ENCODE measurements at places on chromosomes 2 and 18. TPM values are rescaled to one million over a fixed set of nuclear protein-coding genes. Genes with fewer than 3 reads are reported as not detected.
A peak's percentile ranks its signal among the peaks of the same experiment; 100 is the strongest.

GRCh38 chr2:37083873-37084794 is at the start of the genes GPATCH11 and HEATR5B:
TSS of gene GPATCH11 (plus strand) at chr2:37084518. CDS start at chr2:37088382, 3,864 bp downstream.
TSS of gene HEATR5B (minus strand) at chr2:37084372. CDS start at chr2:37083414, 958 bp downstream.
- no peak within 1 kb of the TSS for H3K27ac ChIP-seq
- peak; percentile 93 for DNase-seq
- H3K4me3 ChIP-seq = no peak within 1 kb of the TSS
- H3K4me1 ChIP-seq = peaks cover 42% of the 10 kb centered on the region

- no peaks in the 10 kb centered on the region for H3K36me3 ChIP-seq
- DNase-seq = no peak
- H3K27me3 ChIP-seq = peaks cover 11% of the 10 kb centered on the region
- no peak overlapping the region for H3K4me3 ChIP-seq
Measured at GRCh38 chr2:128449226-128450061, 130.8 kb upstream of the HS6ST1 start.

GRCh38 chr2:9003616-9004337 is at the start of gene MBOAT2:
TSS of gene MBOAT2 (minus strand) at chr2:9003684. CDS start at chr2:9003614, 70 bp downstream.
- peaks cover 9% of the 10 kb centered on the region for H3K4me1 ChIP-seq
- peak within 1 kb of the TSS; percentile 71 for H3K4me3 ChIP-seq
- H3K27me3 ChIP-seq = peaks cover 16% of the 10 kb centered on the region
- H3K36me3 ChIP-seq = peaks cover 3% of the 10 kb centered on the region
- DNase-seq = peak; percentile 78
- no peak within 1 kb of the TSS for H3K27ac ChIP-seq

GRCh38 chr2:236744716-236745115 is 175.1 kb downstream of the ACKR3 start:
- peaks cover 4% of the 10 kb centered on the region for H3K27me3 ChIP-seq
- H3K27ac ChIP-seq = no peak overlapping the region
- H3K4me1 ChIP-seq = no peaks in the 10 kb centered on the region
- no peak for DNase-seq

DNA sequence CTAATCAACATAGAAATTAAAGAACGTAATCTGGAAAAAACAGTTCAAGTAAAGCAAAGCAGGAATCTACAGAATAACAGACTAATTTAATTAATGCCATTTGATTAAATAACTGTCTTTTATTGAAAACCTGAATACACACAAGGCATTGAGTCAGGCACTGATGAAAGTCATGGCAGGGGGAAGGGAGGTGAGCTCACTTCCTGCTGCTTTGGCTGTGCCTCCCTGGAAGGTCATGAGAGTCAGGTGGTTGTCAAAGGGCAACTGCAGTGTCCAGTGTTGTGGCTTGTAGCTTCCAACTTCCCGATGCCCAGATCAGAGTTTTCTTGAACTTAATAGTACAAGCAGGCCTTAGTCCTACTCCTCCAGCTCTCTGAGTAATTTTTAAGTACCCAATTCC is 180.9 kb downstream of the PID1 start:
- H3K27ac ChIP-seq = no peak overlapping the region
- H3K36me3 ChIP-seq = no peaks in the 10 kb centered on the region
- no peaks in the 10 kb centered on the region for H3K27me3 ChIP-seq

DNA sequence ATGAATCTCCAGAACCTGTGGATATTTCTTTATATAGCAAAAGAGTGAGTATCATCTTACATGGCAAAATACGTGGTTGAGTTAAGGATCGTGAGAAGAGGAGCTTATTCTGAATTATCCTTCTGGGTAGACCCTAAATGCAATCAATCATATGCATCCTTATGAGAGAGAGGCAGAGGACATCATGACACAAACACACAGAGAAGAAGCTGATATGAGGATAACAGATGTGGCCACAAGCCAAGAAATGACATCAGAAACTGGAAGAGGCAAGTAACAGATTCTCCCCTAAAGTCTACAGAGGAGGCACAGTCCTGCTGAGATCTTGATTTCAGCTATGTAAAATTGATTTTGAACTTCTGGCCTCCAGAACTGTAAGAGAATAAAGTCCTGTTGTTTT is 730.2 kb upstream of the ZNF804A start:
- H3K27ac ChIP-seq = no peak overlapping the region
- no peaks in the 10 kb centered on the region for H3K36me3 ChIP-seq
- DNase-seq = no peak
- H3K4me1 ChIP-seq = no peaks in the 10 kb centered on the region
- H3K4me3 ChIP-seq = no peak overlapping the region

- H3K27me3 ChIP-seq = no peaks in the 10 kb centered on the region
- H3K4me1 ChIP-seq = peaks cover 77% of the 10 kb centered on the region
- peak overlapping the region; percentile 89 for H3K27ac ChIP-seq
- H3K4me3 ChIP-seq = no peak overlapping the region
- H3K36me3 ChIP-seq = peaks cover 30% of the 10 kb centered on the region
Measured at GRCh38 chr2:189298481-189298880, 118.9 kb upstream of the COL5A2 start.

DNA sequence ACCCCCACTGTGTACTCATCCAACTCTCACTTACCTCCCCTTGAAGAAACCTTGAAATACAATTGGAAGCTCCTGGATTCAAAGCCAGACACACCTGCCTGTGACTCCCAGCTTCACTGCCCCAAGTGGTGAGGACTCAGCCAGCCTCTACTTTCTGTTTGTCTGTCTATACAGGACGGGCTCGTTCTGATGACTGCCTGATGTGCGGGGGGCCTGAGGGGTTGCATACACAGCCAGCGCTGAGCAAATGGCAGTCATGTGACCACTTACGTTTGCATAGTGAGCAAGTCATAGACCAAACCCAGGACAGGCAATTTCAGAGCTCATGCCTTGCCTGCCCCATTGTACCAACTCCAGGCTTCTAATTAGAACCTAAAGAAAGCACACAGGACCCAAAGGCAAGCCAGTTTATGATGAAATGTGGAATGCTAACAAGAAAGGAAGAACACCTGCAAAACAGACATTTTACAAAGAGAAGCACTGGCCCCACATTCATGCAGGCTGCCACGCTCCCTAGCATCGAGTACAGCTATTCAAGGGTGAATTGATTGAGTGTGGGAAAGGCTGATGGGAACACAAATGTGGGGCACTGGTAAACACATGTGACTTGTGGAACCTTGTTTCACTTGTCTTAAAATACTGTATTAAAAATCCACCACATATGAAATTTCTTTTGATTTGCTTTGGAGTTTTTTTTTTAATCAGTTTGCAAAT is 137.8 kb downstream of the LNPK start:
- H3K27ac ChIP-seq = no peak overlapping the region
- DNase-seq = no peak
- H3K4me1 ChIP-seq = no peaks in the 10 kb centered on the region
- H3K4me3 ChIP-seq = no peak overlapping the region
- no peaks in the 10 kb centered on the region for H3K36me3 ChIP-seq

DNA sequence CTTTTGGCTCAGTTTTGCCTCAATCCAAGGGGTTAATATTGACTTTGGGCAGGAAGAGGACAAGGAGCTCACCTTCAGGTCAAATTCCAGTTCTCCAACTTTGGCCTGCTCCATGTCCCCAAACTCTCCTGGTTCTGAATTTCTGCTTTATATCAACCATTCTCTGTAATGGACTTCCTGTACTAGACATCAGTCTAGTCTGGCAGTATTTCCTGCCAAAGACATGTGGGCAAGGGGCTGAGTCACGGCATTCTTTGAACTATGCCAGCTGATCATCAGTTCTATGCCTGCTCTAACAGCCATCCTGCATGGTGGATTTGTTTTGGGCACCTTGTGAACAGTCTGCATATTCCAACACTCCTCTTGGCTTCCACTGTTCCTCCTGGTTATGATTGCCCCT is 199.4 kb downstream of the ZEB2 start:
- H3K4me1 ChIP-seq = peaks cover 51% of the 10 kb centered on the region
- no peaks in the 10 kb centered on the region for H3K27me3 ChIP-seq
- DNase-seq = peak; percentile 42
- H3K4me3 ChIP-seq = peak overlapping the region; percentile 32
- H3K36me3 ChIP-seq = peaks cover 35% of the 10 kb centered on the region
- H3K27ac ChIP-seq = peak overlapping the region; percentile 83

- H3K4me1 ChIP-seq = peaks cover 45% of the 10 kb centered on the region
- DNase-seq = peak; percentile 35
- H3K27me3 ChIP-seq = no peaks in the 10 kb centered on the region
- H3K36me3 ChIP-seq = no peaks in the 10 kb centered on the region
- no peak overlapping the region for H3K4me3 ChIP-seq
Measured at GRCh38 chr2:207223051-207223450, 57.3 kb upstream of the KLF7 start.

GRCh38 chr2:1486670-1487069 is 73.4 kb downstream of the TPO start:
- no peak for DNase-seq
- no peaks in the 10 kb centered on the region for H3K36me3 ChIP-seq
- H3K27ac ChIP-seq = no peak overlapping the region
- H3K4me1 ChIP-seq = no peaks in the 10 kb centered on the region

DNA sequence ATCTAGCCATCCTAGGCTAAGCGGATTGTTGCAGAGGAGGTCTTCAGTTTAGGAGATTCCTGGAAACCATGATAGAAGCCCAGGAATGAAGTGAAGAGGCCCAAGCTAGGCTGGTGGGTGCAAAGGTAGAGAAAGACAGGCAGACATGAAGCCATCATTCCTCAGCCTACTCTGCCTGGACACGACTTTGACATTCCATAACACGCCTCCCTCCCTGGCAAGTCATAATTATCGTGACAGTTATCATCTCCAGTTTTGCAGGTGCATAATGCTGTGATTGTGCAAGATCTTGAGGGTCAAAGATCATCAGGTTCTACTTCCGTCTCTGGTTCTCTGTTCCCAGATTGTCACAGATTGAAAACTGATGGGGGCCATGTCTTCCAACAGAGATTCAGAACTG is 15.2 kb upstream of the FZD5 start:
- no peak for DNase-seq
- no peaks in the 10 kb centered on the region for H3K27me3 ChIP-seq
- H3K4me3 ChIP-seq = no peak overlapping the region
- H3K36me3 ChIP-seq = no peaks in the 10 kb centered on the region
- H3K4me1 ChIP-seq = no peaks in the 10 kb centered on the region

DNA sequence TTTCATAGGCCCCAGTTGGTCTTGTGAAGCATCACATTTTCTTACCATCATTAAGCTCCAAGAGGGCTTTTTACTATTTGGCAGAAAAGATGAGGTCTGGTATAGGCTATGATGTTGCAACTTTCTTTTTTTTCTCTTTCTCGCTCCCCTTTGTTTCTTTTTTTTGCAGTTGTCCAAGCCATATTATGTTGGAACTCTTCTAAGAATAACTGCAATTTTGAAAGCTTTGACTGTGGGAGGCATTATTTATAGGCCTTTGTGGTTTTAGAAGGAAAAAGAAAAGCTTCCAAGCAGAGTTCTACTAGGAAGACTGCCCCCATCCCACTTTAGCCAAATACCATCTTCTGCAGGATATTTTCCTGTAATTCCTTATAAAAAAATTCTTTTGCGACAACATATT is 571.6 kb downstream of the ARHGAP15 start:
- no peak overlapping the region for H3K4me3 ChIP-seq
- H3K36me3 ChIP-seq = peaks cover 33% of the 10 kb centered on the region
- H3K27me3 ChIP-seq = no peaks in the 10 kb centered on the region
- peaks cover 10% of the 10 kb centered on the region for H3K4me1 ChIP-seq
- DNase-seq = no peak

DNA sequence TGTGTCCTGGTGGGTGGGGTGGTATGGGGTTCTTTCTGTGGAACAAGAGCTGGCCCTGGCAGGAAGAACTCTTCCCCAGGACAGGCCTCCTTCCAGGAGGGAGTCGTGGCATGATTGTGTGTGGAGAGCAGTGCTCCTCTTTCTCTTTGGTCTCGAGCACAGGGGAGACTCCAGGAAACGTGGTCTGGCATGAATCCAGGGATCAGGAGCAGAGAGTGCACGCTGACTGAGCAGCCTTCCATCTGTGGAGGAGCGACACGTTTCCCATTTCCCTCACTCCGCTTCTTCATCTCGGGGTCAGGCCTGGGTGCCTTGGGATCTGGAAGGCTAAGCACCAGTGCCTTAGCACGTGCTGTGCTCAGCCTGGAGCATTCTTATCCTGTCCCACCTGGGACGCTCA is 132.0 kb upstream of the HDAC4 start:
- no peak overlapping the region for H3K4me3 ChIP-seq
- H3K36me3 ChIP-seq = no peaks in the 10 kb centered on the region
- H3K27ac ChIP-seq = no peak overlapping the region
- peaks cover 10% of the 10 kb centered on the region for H3K27me3 ChIP-seq
- DNase-seq = no peak
- no peaks in the 10 kb centered on the region for H3K4me1 ChIP-seq

- peaks cover 4% of the 10 kb centered on the region for H3K27me3 ChIP-seq
- no peaks in the 10 kb centered on the region for H3K36me3 ChIP-seq
- no peak for DNase-seq
- H3K4me3 ChIP-seq = no peak overlapping the region
- no peak overlapping the region for H3K27ac ChIP-seq
Measured at GRCh38 chr2:109644571-109645275, 30.6 kb downstream of the SOWAHC start.

GRCh38 chr18:77218642-77219041 is 31.0 kb upstream of the GALR1 start:
- H3K36me3 ChIP-seq = no peaks in the 10 kb centered on the region
- no peak for DNase-seq
- peaks cover 8% of the 10 kb centered on the region for H3K4me1 ChIP-seq
- no peaks in the 10 kb centered on the region for H3K27me3 ChIP-seq

GRCh38 chr18:4276953-4277585 is 178.0 kb downstream of the DLGAP1 start:
- no peaks in the 10 kb centered on the region for H3K4me1 ChIP-seq
- no peak for DNase-seq
- H3K4me3 ChIP-seq = no peak overlapping the region
- H3K27ac ChIP-seq = no peak overlapping the region
- H3K36me3 ChIP-seq = no peaks in the 10 kb centered on the region
- no peaks in the 10 kb centered on the region for H3K27me3 ChIP-seq

DNA sequence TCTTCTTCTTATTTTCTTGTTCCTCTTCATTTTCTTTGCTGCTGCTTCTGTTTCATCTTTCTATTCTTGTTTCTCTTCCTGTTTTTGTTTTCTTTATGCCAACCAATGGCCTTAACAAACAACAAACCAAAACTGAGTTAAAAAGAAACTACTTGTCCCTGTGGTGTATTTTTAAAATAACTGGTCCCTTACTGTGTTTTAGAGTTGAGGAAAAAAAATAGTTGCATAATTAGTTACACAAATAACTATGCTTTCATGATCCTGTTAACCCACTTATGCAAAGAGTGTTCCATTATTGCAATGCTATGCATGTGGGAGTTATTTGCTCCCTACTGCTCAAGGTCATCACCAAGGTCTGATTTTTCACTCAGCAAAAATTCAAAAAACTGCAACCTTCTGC is 39.5 kb upstream of the IMP4 start:
- H3K36me3 ChIP-seq = no peaks in the 10 kb centered on the region
- H3K27ac ChIP-seq = no peak overlapping the region
- DNase-seq = no peak
- no peak overlapping the region for H3K4me3 ChIP-seq

- DNase-seq = no peak
- H3K4me1 ChIP-seq = peaks cover 5% of the 10 kb centered on the region
- H3K36me3 ChIP-seq = no peaks in the 10 kb centered on the region
- H3K4me3 ChIP-seq = no peak overlapping the region
- H3K27me3 ChIP-seq = no peaks in the 10 kb centered on the region
Measured at GRCh38 chr18:75110846-75111415, 98.0 kb downstream of the PTGR3 start.

Gene RAD51AP2
- not detected for total RNA-seq

Gene SERPINB10
- not detected for total RNA-seq

Gene ACMSD
- not detected for total RNA-seq

Gene EFEMP1
- total RNA-seq = not detected

Gene USP34
- 59.4 TPM for total RNA-seq

Gene ZNF385B
- total RNA-seq = not detected

Gene PHOSPHO2
- total RNA-seq = 4.1 TPM

Gene ASB18
- total RNA-seq = not detected

Gene SKOR2
- not detected for total RNA-seq

Gene OTX1
- total RNA-seq = not detected

Gene MXD1
- 6.3 TPM for total RNA-seq

Gene BBS5
- total RNA-seq = 5.0 TPM

Gene UGT1A5
- total RNA-seq = not detected

Data from activated naive CD8-positive, alpha-beta T cell treated with anti-CD3 and anti-CD28 coated beads for 36 hours (primary cell).